Stimulated activated CD8-positive, alpha-beta memory T cell treated with anti-CD3 and anti-CD28 coated beads, Interleukin-4, amount 100 ng/mL, for 1 hour (primary cell): ENCODE measurements at places on chromosomes 7 and 10.

- no peak for DNase-seq
Measured at GRCh38 chr7:46145412-46145811, 224.3 kb upstream of the IGFBP3 start.

DNA sequence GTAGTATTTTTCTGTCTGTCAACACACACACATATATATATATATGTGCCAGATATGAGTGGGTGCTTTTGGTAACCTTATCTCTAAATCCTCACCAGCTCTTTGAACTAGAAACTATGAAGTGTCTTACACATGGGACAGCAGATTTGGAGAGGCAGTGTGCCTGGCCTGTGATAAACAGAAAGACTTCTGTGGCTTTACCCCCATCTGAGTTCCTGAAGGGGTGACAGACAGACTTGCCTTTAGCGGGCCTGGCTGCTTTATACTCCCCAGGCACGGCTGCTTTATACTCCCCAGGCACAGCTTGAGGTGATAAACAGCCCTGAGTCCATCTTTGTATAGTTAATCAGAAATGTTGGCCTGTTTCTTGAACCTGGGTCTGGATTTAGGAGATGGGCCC lies 5.6 kb downstream of the BAG3 start:
- DNase-seq: no peak

DNA sequence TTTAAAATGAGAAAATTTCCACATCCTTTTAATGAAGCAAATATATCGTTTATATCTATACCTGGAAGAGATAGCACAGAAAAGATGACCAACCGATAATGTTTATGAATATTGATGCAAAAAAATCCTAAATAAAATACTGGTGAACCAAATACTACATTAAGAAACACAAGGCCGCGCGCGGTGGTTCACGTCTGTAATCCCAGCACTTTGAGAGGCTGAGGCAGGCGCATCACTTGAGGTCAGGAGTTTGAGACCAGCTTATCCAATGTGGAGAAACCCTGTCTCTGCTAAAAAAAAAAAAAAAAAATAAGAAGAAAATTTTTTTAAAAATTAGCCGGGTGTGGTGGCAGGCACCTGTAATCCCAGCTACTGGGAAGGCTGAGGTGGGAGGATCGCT lies 25.8 kb downstream of the SHH start:
- no peak for DNase-seq

GRCh38 chr7:141575654-141576448 lies 24.6 kb downstream of the AGK start:
- DNase-seq: no peak

DNA sequence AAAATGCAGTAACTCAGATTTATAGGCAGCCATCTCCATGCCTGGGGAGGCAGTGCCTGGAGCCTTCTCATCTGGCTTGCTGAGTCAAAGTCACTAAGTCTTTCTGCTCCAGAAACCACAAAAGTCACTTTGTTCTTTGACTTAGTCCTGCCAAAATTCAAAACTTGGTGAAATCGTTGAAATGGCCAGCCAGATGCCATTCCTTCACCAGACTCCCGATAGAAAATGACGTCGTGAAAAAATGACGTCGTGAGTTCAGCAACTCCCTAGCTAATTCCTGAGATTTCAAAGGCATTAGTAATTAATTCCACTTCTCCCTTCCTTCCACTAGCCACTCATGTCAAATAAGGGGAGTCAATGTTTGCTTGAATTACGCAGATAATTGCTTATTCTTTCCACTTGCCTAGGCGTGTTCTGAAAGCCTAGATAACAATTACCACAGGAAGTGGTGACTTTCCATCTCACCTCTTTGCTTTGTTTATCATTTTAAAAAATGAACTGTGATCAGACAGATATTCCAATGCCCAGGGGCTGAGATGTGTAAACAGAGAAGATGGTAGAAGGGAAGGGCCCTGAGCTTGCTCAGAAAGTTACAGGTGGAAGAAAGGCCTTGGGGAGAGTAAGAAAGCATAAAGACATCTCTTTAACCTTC lies 48.5 kb upstream of the OSBPL3 start:
- no peak for DNase-seq

- DNase-seq: no peak
Measured at GRCh38 chr10:49123981-49124950, 8.9 kb upstream of the VSTM4 start.

DNA sequence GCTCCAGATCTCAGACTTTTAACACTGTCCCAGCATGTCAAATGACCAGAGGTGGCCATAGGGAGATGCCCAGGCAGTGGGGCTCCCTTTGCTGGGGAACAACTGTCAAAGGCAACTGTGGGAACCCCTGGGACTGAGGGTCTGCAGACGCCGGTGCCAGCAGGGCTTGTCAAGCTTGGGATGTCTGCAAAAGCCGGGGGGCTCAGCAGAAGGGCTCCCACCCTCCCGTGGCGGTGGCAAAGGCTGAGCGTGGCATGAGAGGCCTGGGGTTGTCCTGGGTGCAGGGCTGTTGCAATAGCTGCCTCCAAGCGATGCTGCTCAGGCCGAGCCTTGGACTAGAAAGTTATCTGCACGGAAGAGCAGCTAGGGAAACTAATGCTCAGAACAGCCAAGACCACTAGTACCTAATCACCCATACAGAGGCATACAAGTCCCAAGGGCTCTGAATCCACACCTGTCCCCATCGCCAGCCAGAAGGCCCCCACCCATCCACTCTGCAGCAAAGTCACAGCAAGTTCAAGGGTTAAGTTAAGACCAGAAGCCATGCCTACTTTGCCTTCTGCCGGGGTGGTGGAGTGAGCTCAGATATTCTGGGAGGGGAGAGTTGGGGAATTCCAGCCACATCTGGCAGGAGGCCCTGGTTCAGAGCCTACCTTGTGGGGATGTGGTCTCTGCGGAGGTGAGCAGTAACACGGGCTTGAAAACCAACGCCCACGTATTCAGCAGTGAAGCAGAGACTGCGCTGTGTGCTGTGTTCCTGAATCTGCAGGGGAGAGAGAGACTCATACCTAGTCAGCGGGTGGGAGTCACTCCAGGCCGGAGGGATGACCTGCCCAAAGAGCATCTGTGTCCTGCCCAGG lies 4.6 kb downstream of the SH2B2 start:
- no peak for DNase-seq

DNA sequence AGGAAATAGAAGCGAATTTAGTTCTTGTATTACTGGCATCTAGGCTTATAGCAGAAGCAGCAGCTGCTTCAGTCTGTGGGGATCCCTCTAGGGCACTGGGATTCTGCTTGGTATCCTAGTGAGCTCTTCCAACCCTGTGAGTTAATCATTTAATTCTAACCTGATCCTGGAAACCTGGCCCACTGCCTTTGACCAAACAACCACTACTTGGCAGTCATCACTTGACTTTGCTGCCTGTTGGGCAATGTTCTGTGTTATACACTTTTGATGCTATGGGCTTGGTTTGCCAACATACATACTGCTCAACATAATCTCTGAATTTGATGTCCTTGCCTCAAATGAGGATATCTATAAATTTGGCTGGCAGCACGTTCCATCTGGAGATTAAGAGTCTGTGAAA lies 813.4 kb downstream of the ANKRD7 start:
- no peak for DNase-seq

DNA sequence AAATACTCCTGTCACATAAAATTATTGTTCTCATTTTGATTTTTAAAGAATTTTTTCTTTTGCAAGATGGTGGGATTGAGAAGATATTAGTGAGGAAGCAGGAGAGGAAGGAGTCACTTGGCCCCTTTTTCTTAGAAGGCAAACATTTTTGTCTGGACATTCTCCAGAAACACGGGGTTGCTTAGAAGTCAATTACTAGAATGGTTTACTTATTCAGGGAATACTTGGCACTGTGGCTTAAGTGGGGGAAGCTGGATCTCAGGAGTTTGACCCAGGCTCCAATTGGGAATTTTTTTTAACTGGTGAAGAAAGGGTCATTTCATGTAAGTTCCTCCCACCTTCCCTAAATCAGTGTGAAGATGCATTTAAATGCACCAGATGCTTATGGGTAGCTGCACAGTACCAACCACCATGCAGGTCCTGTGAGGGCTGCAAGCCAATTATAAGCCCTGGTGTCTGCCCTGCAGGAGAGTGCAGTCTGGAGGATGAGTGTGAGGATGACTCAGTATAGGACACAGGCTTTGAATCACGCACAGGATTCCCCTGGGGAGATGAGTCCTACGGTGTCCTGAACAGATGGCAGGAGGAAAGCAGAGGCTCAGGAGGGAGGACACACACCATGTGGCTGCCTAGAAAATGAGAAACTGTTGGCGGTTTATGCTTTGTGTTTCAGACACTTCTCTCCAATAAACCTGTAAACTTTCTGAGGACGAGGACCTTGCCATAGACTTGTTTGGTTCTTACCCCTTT lies 299.1 kb downstream of the PLXNA4 start:
- DNase-seq: no peak

GRCh38 chr7:100791881-100792666 lies 35.2 kb downstream of the EPHB4 start:
- no peak for DNase-seq

GRCh38 chr7:30403477-30403876 lies 75.1 kb downstream of the NOD1 start:
- DNase-seq: no peak

GRCh38 chr7:77352665-77353406 lies 63.3 kb downstream of the GSAP start:
- no peak for DNase-seq

GRCh38 chr10:100155936-100156335 lies 29.9 kb downstream of the ERLIN1 start:
- DNase-seq: no peak

DNA sequence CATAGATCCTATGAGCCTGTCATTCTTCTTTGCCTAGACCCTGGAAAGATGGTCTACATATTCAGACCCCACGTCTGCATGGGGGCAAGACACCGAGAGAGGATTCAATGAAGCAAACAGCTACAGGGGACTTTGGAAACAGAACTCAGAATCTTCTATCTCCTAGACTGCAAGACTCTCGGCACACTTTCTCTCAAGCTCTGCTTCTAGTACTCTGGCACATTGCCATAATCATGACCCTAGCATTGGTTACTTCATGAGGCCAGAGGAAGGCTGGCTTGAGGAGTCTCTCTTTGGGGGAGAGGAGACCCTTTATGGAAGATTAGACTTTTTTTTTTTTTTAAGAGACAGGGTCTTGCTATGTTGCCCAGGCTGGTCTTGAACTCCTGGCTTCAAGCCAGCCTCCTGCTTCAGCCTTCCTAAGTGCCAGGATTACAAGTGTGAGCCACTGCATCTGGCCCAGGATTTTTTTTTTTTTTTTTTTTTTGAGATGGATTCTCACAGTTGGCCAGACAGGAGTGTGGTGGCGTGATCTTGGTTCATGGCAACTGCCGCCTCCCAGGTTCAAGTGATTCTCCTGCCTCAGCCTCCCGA lies 20.7 kb downstream of the CCDC3 start:
- DNase-seq: no peak

DNA sequence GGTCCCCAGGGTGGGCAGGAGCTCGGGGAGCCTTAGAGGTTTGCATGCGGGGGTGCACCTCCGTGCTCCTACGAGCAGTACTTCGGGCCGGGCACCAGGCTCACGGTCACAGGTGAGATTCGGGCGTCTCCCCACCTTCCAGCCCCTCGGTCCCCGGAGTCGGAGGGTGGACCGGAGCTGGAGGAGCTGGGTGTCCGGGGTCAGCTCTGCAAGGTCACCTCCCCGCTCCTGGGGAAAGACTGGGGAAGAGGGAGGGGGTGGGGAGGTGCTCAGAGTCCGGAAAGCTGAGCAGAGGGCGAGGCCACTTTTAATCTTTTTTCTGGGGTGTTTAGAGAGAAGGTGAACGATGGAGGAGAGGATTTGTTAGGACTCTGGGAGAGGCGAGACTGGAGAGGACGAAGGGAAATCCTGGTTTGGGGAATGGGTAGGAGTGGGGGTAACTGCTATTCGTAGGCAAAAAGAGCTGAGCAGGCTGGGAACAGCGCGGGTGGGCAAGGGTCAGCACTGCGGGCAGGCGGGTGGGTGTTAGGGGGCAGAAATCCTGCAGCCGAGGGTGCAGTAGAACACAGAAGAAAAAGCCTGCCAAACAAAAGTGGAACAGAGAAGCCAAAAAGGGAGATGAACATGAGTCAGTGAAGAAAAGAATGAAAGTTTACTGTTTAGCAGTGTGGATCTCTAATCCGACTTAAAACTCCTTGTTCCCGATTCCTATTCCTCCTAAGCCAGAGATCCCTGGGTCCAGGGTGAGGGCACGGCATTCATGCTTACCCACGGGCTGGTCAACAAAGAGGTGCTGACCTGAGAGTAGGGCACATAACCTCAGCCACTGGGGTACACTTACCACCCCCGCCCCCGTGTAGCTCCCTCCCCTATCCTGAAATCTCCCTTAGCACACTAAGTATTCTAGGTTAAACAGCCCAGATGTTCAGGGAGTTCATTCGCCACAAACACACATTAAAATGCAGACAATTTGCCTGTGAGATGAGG lies 26.9 kb downstream of the PRSS2 start:
- DNase-seq: no peak

DNA sequence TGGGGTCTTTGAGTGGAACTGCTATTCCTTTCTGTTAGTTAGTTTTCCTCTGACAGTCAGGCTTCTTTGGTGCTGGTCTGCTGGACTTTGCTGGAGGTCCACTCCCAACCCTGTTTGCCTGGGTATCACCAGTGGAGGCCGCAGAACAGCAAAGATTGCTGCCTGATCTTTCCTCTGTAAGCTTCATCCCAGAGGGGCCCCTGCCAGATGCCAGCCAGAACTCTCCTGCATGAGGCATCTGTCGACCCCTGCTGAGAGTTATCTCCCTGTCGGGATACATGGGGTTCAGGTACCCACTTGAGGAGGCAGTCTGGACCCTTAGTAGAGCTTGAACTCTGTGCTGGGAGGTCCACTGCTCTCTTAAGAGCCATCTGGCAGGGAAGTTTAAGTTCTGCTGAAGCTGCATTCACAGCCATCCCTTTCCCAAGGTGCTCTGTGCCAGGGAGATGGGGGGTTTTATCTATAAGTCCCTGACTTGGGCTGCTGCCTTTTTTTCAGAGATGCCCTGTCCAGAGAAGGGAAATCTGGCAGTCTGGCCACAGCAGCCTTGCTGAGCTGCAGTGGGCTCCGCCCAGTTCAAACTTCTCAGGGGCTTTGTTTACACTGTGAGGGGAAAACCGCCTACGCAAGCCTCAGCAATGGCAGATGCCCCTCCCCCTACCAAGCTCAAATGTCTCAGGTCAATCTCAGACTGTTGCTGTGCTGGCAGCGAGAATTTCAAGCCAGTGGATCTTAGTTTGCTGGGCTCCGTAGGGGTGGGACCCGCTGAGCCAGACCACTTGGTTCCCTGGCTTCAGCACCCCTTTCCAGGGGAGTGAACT lies 89.7 kb upstream of the CDK6 start:
- no peak for DNase-seq

- no peak for DNase-seq
Measured at GRCh38 chr7:25835197-25835596, 316.8 kb upstream of the NFE2L3 start.

GRCh38 chr7:18086165-18087025 lies 58.7 kb upstream of the PRPS1L1 start:
- no peak for DNase-seq

- no peak for DNase-seq
Measured at GRCh38 chr7:121313220-121313792, 15.5 kb upstream of the WNT16 start.

GRCh38 chr10:59595593-59595992 lies 114.1 kb downstream of the SLC16A9 start:
- no peak for DNase-seq

- no peak for DNase-seq
Measured at GRCh38 chr10:113176652-113177155, 226.7 kb downstream of the TCF7L2 start.
